ENCODE measurements at places on chromosomes 11 and 22.

DNA sequence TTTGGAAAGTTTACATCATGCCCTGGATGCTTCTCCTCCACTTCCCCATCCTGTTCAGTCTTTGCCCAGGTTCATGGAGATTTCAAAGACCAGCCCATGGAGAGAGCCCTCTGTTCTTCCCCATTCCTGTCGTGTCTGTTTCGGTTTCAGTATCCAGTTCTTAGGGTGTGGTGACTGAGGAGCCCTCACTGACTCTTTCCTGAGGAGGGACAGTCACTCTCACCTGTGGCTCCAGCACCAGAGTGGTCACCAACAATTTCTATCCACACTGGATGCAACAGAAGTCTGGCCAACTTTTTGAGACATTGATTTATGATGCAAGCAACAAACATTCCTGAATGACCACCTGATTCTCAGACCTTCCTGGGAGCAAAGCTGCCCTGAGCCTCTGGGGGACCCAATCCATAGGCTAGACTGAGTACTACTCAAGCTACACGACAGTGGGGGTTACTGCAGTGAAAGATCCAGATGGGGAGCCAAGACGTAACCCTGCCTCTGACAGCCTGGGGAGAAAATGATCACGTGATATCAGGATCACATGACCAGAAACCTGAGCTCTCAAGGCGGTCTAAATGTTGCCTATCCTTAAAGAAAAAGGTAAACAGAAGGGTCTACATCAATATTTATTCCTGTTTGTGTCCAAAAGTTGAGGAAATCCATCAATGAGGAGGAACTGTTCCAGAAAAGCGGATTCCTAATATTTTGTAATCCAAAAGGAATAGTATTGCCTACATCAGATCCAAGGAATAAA, 76.2 kb upstream of the VPREB1 start:
- DNase-seq, result peak; percentile 85

GRCh38 chr11:132855516-132855915, 676.8 kb downstream of the OPCML start:
- no peak for DNase-seq

GRCh38 chr22:43228330-43228729, 41.4 kb upstream of the TTLL12 start:
- DNase-seq, result peak; percentile 55

DNA sequence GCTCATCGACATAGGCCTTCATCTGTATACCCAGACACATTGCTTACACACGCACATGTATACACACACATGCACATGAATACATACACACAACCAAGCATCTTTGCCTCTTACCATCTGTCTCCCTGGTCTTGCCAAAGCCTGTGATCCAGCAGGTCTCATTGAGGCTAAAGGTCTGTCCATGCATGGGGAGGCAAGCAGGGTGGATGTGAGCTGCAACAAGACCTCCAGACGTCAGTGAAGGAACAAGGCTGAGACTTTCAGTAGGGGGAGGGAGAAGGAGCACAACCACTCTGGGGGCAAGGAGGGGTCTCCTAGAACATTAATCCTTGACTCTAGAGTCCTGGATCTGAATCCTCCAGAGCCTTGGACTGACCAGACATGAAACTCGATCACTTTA, 23.7 kb downstream of the TMPRSS13 start:
- DNase-seq, result no peak

GRCh38 chr11:47399860-47400767, 8.3 kb upstream of the SLC39A13 start:
- no peak for DNase-seq

GRCh38 chr11:93821617-93822016, 28.8 kb downstream of the VSTM5 start:
- DNase-seq, result no peak
